ENCODE measurements at places on chromosomes 1 and 21.

DNA sequence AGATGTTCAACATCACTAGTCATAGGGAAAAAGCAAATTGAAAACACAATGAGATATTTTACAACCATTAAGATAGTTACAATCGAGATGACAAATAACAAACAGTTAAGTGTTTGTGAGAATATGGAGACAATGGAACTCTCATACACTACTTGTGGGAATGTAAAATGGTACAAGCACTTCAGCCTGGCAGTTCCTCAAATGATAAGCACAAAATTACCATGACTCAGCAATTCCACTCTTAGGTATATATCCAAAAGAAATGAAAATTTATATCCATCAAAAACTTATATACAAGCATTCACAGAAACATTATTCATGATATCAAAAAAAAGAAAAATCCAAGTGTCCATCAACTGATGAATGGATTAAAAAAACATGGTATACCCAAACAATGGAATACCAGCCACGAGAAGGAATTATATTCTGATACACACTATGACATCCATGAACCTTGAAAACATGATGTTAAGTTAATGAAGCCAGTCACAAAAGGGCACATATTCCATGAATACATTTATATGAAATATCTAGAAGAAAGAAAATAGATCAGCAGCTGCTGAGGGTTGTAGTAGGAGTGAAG, 76.4 kb downstream of the EVI5 start:
- no peak for DNase-seq

DNA sequence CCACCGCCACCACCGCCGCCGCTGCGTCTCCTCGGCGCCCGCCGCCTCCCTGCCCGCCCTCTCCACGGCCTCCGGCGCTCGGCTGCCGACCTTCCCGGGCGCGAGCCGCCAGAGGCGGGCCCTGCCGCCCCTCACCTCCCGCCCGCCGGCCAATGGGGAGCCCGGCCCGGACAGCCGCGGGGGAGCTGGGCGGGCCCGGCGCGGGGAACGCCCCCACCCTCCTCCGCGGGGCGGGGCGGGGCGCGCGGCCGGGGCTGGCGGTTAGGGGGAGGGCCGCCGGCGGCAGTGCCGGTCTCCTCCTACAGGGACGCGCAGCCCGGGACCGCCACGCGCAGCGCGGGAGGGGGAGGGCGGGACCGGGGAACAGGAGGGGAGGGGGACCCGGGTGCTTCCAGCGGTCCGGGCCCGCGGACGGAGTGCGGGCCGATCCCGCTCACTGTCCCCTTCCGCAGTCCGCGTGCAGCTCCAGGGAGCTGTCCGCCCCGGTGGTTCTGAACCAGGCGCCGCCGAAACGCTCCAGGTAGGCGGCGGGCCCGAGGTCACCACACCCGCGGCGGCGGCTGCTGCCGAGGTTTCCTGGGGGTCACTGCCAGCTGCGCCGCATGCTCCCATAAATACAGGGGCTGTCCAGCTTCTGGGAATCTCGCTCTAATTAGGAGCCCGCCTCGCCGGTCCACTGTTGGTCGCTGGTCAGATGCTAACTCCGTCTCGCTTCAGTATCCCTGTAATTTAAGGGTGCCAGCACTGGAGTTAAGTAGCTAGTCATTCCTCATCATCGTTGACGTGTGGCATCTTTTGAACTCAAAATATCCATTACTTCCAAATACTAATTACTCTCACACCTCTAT, at the start of gene PGBD5:
Gene PGBD5 (minus strand): TSS at position 87 of the 848 bp plus-strand sequence. CDS start 404 bp downstream, outside the sequence.
- DNase-seq: no peak

- no peak for DNase-seq
Observed at GRCh38 chr1:25462732-25463131, 32.0 kb downstream of the MACO1 start.

- no peak for DNase-seq
Observed at GRCh38 chr1:165161130-165161529, 195.4 kb downstream of the LMX1A start.

DNA sequence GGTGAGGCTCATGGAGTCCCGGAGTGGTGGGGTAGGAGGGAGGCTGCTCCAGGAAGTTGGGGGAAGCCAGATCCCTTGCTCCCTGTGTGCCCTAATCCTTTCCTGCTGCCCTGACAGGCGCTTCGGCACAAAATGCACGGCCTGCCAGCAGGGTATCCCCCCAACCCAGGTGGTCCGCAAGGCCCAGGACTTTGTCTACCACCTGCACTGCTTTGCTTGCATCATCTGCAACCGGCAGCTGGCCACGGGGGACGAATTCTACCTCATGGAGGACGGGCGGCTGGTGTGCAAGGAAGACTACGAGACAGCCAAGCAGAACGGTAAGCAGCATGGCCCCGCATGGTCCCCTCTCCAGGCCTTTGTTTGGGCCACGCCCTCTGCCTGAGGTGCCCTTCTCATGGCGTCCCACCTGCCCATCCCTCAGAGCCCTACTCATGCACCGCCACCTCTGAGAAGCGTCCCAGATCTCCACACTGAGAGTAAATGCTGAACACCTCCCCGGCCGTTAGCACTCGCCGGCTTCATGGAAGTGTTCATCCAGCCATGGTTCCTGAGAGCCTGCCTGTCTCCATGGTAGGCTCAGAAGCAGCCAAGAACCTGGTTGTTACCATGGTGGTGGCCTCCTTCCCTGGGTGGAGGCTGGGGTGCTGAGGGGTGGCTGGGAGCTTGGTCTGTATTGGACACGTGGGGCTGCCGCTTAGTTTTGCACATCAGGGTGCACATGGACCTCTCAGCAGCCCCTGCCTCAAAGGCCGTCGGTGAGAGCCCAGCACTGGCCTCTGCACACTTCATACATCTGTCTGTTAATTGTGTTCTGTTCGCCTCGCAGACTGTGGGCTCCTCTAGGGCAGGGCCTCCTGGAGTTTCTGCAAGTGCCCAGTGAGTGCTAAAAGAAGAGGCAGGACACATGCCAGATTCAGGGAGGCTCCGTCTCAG, 36.5 kb downstream of the LHX4 start:
- no peak for DNase-seq

GRCh38 chr1:28451011-28451410, 54.8 kb upstream of the RCC1 start:
- DNase-seq: no peak

DNA sequence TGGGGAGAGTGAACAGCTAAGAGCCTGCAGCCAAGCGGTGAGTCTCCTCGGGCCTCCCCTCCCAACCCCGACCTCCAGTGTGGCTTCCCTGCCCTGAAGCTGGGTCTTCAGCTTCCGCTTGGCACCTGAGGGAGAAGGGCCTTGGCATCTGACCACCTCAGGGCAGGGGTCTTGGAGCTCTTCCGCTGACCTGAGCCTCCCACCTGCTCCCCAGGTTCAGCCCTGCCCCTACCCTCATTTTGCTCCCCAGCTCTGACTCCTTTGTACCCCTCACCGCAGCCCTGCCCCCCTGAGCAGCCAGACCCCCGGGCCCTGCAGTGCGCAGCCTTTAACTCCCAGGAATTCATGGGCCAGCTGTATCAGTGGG, 4.9 kb downstream of the ADAMTSL4 start:
- no peak for DNase-seq

DNA sequence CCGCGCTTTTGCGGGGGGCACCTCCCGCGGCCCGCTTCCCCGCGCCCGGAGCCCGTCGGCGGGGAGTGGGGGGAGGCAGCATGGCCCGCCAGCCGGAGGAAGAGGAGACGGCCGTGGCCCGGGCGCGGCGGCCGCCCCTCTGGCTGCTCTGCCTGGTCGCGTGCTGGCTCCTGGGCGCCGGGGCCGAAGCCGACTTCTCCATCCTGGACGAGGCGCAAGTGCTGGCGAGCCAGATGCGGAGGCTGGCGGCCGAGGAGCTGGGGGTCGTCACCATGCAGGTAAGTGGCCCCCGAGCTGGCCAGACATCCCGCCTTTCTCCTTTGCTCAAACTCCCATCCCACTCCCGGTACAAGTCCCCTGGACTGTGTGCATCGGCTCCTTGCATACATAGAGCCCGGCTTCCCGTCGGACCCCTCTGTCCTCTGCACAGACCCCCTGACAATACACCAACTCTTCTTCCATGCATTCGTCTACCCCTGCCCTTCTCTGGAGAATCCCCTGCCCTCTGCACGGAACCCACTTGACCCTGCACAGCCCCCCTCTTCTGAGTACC, 812 bp downstream of the CACHD1 start:
- DNase-seq: no peak

DNA sequence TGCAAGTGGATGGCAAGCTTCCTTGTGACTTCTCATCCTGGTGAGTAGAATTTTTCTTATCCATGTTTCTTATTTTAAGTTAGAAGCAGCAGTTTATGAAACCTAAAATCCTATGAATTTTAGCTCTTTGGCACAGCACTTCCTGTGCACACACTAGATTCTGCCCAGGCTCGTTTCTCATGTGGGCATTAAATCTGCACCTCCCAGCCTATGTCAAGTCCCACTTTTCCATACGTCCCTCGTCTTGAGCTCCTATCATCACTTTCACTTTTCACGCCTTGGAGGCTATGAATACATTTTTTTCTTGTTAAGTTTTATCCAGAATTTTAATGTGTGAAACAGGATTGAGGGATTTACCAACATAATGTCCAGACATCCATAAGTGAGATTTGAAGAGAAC, 142.1 kb downstream of the MRPS6 start:
- no peak for DNase-seq

- DNase-seq: no peak
Observed at GRCh38 chr1:175195281-175195680, 2.7 kb upstream of the KIAA0040 start.

Measured in AG04449 (cell line).